Posterior cingulate gyrus (tissue), 11 donors: ENCODE measurements at places on chromosomes 1 and 21.
A peak's percentile ranks its signal among the peaks of the same experiment; 100 is the strongest.

DNA sequence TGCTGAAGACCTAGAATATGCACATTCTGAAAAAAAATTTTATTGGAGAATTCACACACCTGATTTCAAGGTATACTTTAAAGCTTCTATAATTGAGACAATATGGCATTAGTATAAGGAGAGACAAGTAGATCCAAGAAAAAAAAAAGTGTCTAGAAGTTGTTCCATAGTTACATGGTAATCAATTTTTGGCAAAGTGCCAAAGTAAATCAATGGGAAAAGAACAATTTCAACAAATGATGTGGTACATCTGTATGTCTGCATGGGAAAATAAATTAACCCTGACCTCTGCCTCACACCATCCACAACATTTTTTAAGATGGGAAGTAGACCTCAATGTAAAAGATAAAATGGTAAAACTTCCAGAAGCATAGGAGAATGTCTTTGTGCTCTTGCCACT, 21.3 kb upstream of the BACH1 start:
- DNase-seq = no peak

DNA sequence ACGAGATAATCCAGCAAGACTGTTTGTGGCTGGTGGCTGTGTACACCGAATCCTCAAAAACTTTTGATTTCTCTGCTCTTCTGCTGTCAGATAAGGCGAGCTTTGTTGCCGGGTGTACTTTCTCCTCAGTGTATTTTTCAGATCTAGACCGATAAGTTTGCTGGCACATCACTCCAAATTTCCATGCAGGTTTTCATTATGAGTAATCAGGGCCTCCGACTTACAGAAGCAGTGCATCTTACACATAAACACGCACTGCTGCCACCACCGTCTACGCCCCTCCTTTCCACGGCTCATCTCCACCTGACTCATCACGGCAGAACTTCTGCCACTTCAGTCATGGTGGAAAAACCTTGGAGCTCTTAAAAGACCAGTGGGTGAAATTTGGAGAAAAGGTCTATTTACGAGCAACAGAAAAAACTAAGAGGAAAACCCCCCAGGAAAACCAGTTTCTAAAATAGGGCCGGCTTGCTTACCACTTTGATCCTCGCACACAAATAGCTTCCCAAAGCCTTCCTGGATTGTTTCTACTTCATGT, 7.7 kb downstream of the ZBTB21 start:
- no peak for DNase-seq

DNA sequence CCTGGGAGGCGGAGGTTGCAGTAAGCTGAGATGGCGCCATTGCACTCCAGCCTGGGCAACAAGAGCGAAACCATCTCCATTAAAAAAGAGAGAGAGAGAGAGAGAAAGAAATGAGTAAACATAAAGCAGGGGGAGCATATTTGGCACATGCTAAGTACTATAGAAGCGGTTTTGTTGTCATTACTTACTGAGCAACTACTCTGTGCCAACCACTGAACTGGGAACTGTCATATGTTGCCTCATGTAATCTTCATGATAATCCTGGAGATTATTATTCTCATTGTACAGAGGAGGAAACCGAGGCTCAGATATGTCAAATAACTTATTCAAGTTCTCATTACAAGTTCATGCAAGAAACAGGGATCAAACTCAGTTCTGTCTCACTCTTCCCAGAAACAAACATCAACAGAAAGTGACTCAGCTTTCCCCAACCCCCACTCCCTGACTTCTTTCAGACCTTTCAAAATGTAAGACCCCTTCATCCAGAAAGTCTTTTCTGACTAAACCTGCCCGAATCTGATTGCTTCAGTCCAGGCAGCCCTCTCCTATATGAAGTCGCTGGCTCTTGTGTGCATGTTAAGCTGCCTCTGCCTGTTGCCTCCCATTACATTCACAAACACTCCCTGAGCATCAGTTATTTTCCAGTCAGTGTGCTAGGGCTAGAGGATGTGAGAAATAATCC, 23.5 kb downstream of the LAMB3 start:
- no peak for DNase-seq

GRCh38 chr1:1063945-1064831, 9.9 kb downstream of the RNF223 start:
- DNase-seq = no peak

GRCh38 chr1:244349103-244349531, 102.6 kb downstream of the ADSS2 start:
- no peak for DNase-seq

GRCh38 chr1:60169206-60169605, 95.6 kb upstream of the C1orf87 start:
- DNase-seq = no peak

- DNase-seq = no peak
Measured at GRCh38 chr21:45957981-45958600, 23.5 kb upstream of the COL6A1 start.

GRCh38 chr1:89808441-89809117, 12.3 kb upstream of the LRRC8D start:
- DNase-seq = no peak

GRCh38 chr1:199792874-199793273, 234.6 kb upstream of the NR5A2 start:
- DNase-seq = no peak

- no peak for DNase-seq
Measured at GRCh38 chr21:28767523-28767922, 225.2 kb downstream of the LTN1 start.

GRCh38 chr1:218600968-218601367, 255.8 kb downstream of the TGFB2 start:
- DNase-seq = no peak

- DNase-seq = no peak
Measured at GRCh38 chr1:205939690-205940330, 3.4 kb downstream of the SLC26A9 start.

GRCh38 chr1:70916034-70916427, 131.6 kb downstream of the PTGER3 start:
- DNase-seq = no peak

DNA sequence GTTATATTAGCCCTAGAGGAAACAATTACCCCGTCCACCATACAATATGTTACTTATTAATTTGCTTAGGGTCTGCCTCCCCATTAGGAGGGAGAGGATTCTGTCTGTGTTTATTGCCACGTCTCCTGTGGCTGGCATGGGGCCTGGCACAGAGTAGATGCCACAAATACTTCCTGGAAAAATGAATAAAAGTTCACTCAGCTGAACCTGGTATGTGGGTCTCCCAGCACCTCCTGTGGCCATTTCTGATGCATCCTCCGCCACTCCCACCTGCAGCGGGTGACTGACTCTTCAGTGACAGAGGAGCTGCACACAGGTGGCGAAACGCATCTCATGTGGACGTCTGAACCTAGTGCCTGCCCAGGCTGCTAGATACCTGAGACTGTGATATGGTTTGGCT, 112.7 kb downstream of the CLIC6 start:
- no peak for DNase-seq

DNA sequence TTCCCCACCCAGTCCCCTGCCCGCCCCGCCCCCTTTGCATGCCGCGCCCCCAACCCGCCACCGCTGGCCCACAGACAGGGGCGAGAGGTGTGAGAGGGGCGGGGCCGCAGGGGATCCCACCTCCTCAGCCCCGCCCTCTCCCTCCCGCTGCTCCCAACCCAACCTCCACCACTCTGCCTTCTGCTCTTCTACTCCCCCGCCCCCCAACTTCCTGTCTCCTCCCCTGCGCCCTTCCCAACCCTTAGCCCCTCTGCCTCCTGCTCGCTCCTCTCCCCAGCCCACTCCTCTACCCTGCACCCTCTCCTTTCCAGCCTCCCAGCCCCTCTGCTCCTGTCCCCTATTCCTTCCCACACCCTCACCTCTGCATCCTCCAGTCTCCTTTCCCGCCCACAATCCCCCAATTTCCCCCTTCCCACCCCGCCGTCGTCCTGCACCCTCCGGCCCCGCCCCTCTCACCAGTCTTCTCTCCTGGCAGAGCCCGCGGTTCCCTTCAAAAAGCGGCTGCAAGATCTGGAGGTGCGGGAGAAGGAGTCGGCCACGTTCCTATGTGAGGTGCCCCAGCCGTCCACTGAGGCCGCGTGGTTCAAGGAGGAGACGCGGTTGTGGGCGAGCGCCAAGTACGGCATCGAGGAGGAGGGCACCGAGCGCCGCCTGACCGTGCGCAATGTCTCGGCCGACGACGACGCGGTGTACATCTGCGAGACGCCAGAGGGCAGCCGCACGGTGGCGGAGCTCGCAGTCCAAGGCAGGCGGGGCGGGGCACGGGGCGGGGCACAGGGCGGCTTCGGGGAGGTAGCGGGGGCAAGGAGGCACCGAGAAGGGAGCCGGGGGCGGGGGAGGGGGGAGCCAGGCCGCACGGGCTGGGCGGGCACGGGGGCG, 5.4 kb downstream of the OBSCN start:
- DNase-seq = peak; percentile 74

GRCh38 chr1:228429007-228429406, 12.3 kb upstream of the TRIM17 start:
- DNase-seq = no peak

GRCh38 chr1:107378866-107379265, 238.0 kb downstream of the NTNG1 start:
- DNase-seq = no peak

DNA sequence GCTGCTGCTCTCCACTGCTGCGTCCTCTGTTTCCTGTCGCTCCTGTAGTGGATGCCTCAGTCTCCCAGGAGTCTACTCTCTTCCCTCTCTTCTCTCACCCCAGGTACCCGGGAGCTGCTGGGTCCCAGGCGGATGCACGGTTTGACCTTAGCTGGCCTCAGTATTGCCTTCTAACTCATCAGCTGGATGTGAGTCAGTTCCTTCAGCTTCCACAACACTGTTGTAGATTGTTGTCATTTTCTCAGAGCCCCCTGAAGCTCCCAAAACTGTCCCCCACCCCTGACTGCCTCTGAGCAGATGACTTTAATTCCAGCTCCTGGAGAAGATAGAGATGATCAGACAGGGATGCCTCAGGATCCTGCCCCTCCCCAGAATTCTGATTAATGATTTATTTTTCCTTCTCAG, 7.2 kb downstream of the CNIH3 start:
- DNase-seq = no peak

GRCh38 chr1:56540467-56540866, 38.9 kb downstream of the PLPP3 start:
- DNase-seq = no peak

- DNase-seq = no peak
Measured at GRCh38 chr1:75211648-75212047, 77.5 kb downstream of the LHX8 start.

DNA sequence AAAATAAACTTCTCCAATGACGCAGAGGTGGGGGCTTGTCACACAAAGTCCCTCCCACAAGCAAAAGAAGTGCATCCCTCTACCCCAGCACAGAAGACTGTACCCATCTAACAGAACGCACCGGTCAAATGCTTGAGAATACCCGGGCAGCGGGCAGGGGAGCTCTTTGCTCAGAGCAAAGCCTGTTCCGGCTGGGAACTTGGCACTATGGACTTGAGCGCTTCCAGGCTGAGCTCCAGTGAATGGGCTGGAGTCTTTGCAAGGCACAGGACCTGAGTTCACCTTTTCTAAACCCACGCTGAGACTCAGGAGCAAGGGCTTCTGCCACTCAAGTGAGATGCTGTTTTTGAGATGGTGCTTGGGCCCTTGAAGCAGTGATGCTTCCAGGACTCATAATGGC, 20.3 kb downstream of the RHBG start:
- DNase-seq = no peak

DNA sequence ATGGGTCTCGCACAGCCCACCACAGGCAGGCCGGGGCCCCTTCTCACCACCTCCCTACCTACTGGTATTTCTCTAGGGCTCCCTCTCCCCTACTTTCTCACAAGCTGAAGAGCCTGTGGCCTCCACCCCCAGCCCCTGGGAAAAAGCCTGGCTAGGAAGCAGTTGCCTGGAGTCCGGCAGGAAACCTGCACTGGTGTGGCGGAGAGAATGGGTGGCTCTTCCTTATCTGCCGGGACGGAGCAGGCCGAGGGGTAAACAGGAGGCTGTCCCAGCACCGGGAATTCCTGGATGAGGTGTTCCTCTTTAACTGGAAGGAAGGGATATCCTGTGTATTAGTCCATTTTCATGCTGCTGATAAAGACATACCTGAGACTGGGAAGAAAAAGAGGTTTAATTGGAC, 125.8 kb downstream of the TLR5 start:
- DNase-seq = no peak

- no peak for DNase-seq
Measured at GRCh38 chr1:32127409-32128198, 19.7 kb downstream of the KPNA6 start.

- no peak for DNase-seq
Measured at GRCh38 chr1:219144658-219145315, 28.9 kb upstream of the LYPLAL1 start.

DNA sequence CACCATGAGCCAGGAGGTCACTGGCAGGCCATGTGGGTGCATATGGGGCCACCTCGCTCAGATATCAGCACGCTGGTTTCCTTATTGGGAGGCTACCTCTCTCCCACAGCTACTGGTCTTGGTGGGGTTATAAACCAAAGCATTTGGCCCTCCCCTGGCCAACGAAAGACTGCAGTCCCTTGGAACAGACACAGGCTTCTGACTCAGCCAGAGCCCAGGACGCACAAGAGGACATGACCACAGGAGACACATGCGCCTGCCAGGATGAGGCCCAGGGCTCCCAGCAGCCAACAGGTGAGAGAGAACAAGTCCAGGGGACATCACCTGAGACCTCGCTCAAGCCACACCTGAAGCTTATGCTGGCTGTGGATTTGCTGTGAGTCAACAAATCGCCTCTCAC, 13.8 kb downstream of the NPHP4 start:
- DNase-seq = no peak

GRCh38 chr1:35886577-35887431, 3.8 kb downstream of the AGO1 start:
- no peak for DNase-seq
